ENCODE measurements at places on chromosomes 4 and X. TPM values are rescaled to one million over a fixed set of nuclear protein-coding genes. Genes with fewer than 3 reads are reported as not detected.

DNA sequence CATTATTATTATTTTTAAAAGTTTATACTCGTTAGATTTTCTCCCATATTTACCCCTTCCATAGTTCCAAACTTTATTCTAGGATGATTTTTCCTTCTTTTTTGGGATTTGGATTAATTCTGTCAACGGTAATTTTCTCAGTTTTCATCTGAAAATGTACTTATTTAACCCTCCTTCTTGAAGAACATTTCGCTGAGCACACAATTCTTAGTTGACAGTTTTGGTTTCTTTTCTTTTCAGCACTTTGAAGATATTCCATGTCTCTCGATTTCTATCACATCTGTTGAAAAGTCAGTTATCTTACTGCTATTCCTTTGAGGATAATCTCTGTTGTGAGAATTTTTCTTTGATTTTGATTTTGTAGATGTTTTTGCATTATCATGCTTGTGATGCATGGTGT is 85.2 kb downstream of the SCLT1 start:
- H3K36me3 ChIP-seq, result no peaks in the 10 kb centered on the region
- H3K27me3 ChIP-seq, result no peaks in the 10 kb centered on the region
- H3K27ac ChIP-seq, result no peak overlapping the region
- DNase-seq, result no peak
- no peak overlapping the region for H3K4me3 ChIP-seq

DNA sequence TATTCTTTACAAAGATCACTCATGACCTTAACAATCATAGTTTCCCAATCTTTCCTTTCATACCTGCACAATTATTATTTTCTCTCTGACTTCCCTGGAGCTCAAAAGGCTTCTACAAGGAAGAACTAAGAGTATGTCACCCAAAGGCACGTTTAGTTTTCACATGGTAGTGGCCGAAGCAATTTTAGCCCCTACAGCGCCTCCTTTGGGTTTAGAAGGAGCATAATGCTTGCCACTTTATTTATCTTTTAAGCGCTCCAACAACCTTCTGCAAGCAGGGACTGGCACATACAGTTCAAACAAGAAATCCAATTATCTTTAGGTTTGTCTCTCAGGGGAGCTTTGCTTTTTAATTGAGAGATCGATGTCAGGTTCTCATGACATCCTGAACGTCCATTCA is 42.0 kb upstream of the IGSF1 start:
- H3K4me1 ChIP-seq, result no peaks in the 10 kb centered on the region
- H3K36me3 ChIP-seq, result no peaks in the 10 kb centered on the region
- H3K27ac ChIP-seq, result no peak overlapping the region
- no peak for DNase-seq
- no peak overlapping the region for H3K4me3 ChIP-seq
- H3K27me3 ChIP-seq, result no peaks in the 10 kb centered on the region

- no peak for DNase-seq
- no peaks in the 10 kb centered on the region for H3K27me3 ChIP-seq
- no peaks in the 10 kb centered on the region for H3K36me3 ChIP-seq
Measured at GRCh38 chr4:44859477-44859876, 133.1 kb upstream of the GNPDA2 start.

DNA sequence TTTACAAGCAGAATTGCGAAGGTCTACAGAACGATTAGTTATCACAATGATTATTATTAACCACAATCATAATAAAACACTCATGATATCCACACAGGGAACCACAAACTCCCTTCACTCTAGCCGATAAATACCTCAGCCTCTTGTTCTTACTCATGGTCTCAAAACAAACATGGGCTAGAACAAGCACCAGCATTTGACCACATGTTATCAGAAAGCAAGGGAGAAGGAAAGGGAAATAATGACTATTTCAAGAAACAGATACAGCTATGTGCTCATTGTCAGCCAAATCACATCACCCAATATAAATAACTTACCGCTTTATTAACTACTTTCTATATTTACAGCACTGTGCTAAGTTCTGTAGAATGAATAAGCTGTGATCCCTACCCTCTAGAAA is 663.2 kb upstream of the HTR2C start:
- H3K4me3 ChIP-seq, result no peak overlapping the region
- DNase-seq, result no peak
- H3K27ac ChIP-seq, result no peak overlapping the region
- H3K27me3 ChIP-seq, result no peaks in the 10 kb centered on the region
- H3K36me3 ChIP-seq, result no peaks in the 10 kb centered on the region
- no peaks in the 10 kb centered on the region for H3K4me1 ChIP-seq

- no peak overlapping the region for H3K27ac ChIP-seq
- H3K27me3 ChIP-seq, result no peaks in the 10 kb centered on the region
- no peaks in the 10 kb centered on the region for H3K4me1 ChIP-seq
- H3K4me3 ChIP-seq, result no peak overlapping the region
- no peaks in the 10 kb centered on the region for H3K36me3 ChIP-seq
Measured at GRCh38 chr4:62359441-62360155, 1159.5 kb downstream of the ADGRL3 start.

- peaks cover 11% of the 10 kb centered on the region for H3K4me1 ChIP-seq
- H3K27ac ChIP-seq, result peak within 1 kb of the TSS; percentile 31
- no peaks in the 10 kb centered on the region for H3K36me3 ChIP-seq
Measured at GRCh38 chrX:56232221-56233082, at the start of gene KLF8. Gene KLF8 (plus strand): TSS chrX:56232356. CDS start chrX:56233335, 979 bp downstream.

DNA sequence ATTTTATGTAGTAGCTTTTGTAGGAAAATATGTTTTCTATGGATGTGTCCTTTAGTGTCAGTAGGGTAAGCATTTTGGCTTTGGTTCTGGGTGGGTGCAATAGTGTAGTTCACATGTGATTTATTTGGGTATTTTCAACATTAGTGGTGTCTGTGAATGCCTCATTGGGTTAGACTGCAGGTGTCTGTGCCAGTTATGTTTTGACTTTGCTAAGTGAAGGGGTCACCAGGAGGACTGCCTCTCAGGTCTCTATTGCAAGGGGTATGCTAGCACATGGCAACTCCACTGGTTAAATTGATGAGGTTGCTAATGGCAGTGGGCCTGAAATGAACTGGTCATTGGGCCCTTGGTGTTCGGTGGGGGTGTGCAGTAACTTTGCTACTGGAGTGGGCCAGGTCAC is 467.1 kb downstream of the NAF1 start:
- H3K27me3 ChIP-seq, result no peaks in the 10 kb centered on the region
- H3K36me3 ChIP-seq, result no peaks in the 10 kb centered on the region
- H3K27ac ChIP-seq, result no peak overlapping the region
- no peak overlapping the region for H3K4me3 ChIP-seq
- no peak for DNase-seq
- H3K4me1 ChIP-seq, result no peaks in the 10 kb centered on the region

- no peaks in the 10 kb centered on the region for H3K27me3 ChIP-seq
- H3K4me3 ChIP-seq, result no peak overlapping the region
- no peak for DNase-seq
- H3K27ac ChIP-seq, result no peak overlapping the region
- H3K4me1 ChIP-seq, result peaks cover 38% of the 10 kb centered on the region
Measured at GRCh38 chrX:9466736-9467135, 1.9 kb downstream of the TBL1X start.

- no peaks in the 10 kb centered on the region for H3K36me3 ChIP-seq
- H3K27me3 ChIP-seq, result no peaks in the 10 kb centered on the region
- H3K4me1 ChIP-seq, result peaks cover 18% of the 10 kb centered on the region
- DNase-seq, result no peak
- no peak overlapping the region for H3K4me3 ChIP-seq
Measured at GRCh38 chr4:140559696-140560095, 9.1 kb downstream of the UCP1 start.

- no peak overlapping the region for H3K4me3 ChIP-seq
- no peaks in the 10 kb centered on the region for H3K36me3 ChIP-seq
- H3K4me1 ChIP-seq, result no peaks in the 10 kb centered on the region
Measured at GRCh38 chr4:3416821-3417221, 24.9 kb upstream of the HGFAC start.

DNA sequence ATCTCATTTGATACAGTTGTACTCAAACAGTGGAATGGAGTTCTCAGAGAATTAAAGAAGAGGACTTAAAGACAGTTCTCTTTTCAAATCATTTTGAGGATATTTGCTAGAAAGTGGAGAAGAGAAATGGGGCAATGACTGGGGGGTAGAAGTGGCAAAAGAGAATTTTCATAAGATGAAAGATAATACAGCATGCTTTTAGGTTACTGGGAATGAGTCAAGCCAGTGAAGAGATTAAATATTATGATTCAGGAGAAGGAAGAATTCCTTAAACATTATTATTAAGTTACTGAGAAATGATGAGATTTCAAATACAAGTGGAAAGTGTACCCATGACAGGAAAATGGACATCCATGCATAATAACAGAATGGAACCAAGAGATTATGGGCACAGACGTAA is 219.0 kb upstream of the DKK2 start:
- no peak for DNase-seq
- no peaks in the 10 kb centered on the region for H3K4me1 ChIP-seq
- no peaks in the 10 kb centered on the region for H3K36me3 ChIP-seq

GRCh38 chr4:128452415-128452814 is 164.8 kb upstream of the PGRMC2 start:
- no peak overlapping the region for H3K27ac ChIP-seq
- no peaks in the 10 kb centered on the region for H3K4me1 ChIP-seq
- DNase-seq, result no peak
- H3K4me3 ChIP-seq, result no peak overlapping the region
- no peaks in the 10 kb centered on the region for H3K36me3 ChIP-seq

GRCh38 chr4:109321232-109321631 is 18.8 kb upstream of the COL25A1 start:
- H3K4me3 ChIP-seq, result no peak overlapping the region
- H3K36me3 ChIP-seq, result no peaks in the 10 kb centered on the region
- H3K27ac ChIP-seq, result no peak overlapping the region
- no peak for DNase-seq
- no peaks in the 10 kb centered on the region for H3K4me1 ChIP-seq

GRCh38 chrX:42943051-42943974 is 165.3 kb upstream of the PPP1R2C start:
- H3K27me3 ChIP-seq, result no peaks in the 10 kb centered on the region
- H3K4me1 ChIP-seq, result peaks cover 89% of the 10 kb centered on the region
- no peak overlapping the region for H3K4me3 ChIP-seq
- H3K27ac ChIP-seq, result peak overlapping the region; percentile 64
- H3K36me3 ChIP-seq, result no peaks in the 10 kb centered on the region
- peak; percentile 54 for DNase-seq

The ARHGEF38 gene
- total RNA-seq, result not detected

The NOCT gene
- 1.7 TPM for total RNA-seq

The LAGE3 gene
- 19.3 TPM for total RNA-seq

The PRR32 gene
- not detected for total RNA-seq
